ENCODE measurements at places on chromosomes 16 and 17. TPM values are rescaled to one million over a fixed set of nuclear protein-coding genes. Genes with fewer than 3 reads are reported as not detected.

Gene SOX9
- 66.6 TPM for total RNA-seq

Gene RPAIN
- total RNA-seq, result 38.5 TPM

Gene PRSS36
- total RNA-seq, result 2.3 TPM

Gene KRT10
- total RNA-seq, result 17.7 TPM

Gene NTN3
- total RNA-seq, result not detected

Gene LRRC3C
- total RNA-seq, result not detected
